ENCODE measurements at places on chromosomes 1 and 21.

DNA sequence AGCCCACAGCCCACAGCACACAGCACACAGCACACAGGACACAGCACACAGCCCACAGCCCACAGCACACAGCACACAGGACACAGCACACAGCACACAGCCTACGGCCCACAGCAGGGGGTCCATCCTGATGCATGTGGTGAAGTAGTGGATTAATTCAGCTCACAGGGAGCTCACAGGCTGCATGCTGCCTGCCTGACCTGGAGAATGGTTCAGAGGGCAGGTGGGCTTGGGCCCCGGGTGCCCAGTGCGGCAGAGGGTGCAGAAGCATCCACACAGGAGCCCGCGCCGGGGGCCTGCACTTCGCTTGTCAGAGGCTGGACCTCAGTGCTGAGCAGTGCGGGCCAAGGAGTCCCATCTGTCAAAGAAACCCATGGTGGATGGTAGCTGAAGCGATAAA, 21.1 kb upstream of the AJAP1 start:
- no peak for DNase-seq

DNA sequence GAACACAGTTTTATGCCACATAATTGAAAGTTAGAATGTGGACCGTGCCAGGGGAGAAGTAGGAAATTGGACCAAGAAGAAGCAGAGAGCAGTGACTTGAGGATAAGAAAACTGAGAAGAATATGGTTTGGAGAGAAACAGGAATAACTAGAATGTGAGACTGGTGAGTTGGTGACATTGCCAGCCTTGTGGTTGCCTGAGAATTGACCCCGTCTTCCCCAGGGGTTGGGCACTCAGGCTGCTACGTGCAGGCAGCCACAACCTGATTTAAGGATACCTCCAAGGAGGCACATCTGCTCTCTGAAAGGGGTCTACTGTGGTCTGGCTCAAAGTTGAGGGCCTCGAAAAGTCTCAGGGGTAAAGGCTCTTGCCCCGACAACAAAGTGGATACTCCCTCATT, 112.1 kb upstream of the ARTN start:
- no peak for DNase-seq

- DNase-seq, result no peak
Measured at GRCh38 chr1:8677782-8678181, 139.7 kb downstream of the RERE start.

DNA sequence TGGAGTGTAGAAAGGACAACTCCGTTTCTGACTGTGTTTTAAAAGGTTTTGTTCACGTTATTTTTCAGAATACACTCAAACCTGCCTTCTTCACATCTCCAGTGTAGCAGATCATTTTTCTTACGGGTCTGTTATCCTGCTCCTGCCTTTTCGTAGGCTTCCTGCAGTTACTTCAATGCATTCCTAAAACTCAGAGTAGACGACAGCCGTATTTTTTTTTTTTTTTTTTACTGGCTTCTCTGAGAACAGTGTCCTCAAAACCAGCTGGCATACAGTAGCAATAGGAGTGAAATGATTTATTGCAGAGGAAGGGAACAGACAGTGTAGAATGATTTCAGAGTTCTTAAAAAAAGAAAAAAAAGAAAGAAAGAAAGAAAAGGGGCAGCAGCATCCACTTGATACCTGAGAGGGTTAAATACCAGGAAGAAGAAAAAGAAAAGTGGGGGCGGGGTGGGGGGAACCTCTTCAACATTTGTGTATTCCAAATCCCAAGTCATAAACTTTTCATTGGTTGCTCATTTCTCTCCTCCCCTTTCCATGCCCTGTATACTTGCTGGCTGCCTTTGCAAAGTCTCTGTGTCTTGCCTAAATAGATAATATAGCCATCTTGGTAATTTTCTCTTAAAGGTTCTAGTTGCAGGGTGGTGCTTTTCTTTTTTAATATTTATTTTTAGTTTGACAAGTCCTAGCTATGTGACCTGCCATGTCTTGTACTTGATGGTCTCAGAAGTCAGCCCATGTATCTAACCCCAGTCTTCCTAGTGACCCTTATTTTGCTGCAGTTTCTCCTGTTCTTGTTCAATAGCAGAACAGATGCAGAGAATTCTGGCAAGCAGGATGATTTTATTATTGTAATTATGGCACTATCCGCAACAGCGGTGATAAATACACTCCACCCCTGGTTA, 2.8 kb downstream of the TGFB2 start:
- no peak for DNase-seq

DNA sequence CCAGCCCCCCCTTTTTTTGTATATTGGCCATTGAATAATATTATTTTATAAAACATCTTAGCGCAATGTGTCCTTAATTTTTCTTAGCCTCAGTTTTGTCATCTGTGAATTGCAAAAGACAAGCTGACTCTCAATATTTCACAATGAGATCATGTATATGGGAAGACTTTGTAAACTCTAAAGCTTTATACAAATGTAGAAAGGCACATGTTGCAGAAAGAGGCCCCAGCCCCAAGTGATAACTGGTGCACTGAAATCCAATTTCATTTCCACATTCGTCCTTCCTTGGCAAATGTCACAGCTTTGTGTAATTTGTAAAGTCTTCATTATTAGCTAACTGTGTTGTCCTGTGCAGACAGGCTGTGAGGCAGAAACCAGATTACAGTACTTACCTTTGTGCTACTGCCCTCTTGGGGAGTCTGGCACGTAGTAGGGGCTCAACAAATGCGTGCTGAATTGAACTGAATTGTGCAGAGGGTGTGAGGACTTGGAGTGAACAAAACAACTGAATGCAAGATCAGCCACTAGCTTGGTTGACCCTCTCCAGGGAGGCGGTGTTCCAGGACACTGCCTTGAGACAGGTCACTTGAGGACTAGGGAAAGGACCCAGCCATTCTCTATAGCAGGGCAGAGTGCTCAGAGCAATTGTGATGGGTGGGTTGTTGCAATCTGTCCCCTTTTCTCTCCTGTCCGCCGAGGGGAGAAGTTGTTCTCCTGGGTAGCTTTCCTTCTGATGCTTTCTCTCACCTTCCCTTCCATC, 74.6 kb downstream of the LMO4 start:
- DNase-seq, result no peak

GRCh38 chr1:31396633-31397351, 16.2 kb upstream of the SERINC2 start:
- DNase-seq, result no peak

DNA sequence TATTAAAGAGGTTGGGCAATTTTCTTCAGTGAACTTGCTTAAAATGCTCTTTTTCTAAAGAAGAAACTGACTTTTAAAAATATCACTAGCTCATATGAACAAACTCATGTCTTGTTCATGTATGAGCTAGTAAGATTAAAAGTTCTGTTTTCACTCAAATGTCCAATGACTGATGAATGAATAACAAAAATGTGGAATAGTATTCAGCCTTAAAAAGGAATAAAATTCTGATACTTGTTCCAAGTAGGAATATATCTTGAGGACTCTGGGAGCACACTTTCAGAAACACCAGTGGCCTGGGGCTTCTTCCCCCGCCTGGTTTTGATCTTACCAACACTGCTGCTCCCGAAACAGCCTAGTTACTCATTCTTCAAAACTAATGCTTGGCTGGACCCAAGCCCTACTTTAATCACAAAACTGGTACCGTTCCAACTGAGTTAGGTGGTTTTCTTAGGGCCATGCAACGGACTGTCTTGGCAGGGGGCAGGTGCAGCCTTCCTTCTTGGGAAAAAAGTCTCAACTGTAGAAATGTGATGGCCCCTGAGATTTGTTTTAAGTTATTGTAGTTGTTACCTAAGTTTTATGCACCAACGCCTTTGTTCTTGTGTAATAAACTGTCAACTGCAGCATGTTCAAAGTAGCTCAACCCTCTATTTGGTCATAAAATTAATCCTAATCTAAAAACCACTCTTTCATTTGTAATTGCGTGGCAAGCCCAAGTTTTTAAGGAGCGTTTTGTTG, 116.0 kb downstream of the ETS2 start:
- DNase-seq, result no peak

DNA sequence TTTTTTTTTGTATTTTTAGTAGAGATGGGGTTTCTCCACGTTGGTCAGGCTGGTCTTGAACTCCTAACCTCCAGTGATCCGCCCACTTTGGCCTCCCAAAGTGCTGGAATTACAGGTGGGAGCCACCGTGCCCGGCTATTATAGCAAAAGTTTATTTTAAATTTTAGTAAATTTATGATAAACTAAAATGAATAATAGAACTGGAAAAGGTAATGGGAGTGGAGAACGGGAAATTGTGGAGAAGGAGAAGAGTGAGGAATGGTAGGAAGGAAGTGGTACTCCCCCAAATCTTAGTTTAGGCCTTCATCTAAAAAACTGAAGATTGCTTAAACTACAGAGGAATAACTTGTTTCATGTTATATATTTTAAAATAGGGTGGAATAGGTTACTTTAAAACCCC, 7.6 kb upstream of the PI4KB start:
- DNase-seq, result no peak

- no peak for DNase-seq
Measured at GRCh38 chr1:29984862-29985605, 738.4 kb downstream of the MATN1 start.

GRCh38 chr1:79100385-79100784, 93.9 kb upstream of the ADGRL4 start:
- DNase-seq, result no peak

GRCh38 chr1:152153996-152154395, 5.0 kb downstream of the RPTN start:
- no peak for DNase-seq

DNA sequence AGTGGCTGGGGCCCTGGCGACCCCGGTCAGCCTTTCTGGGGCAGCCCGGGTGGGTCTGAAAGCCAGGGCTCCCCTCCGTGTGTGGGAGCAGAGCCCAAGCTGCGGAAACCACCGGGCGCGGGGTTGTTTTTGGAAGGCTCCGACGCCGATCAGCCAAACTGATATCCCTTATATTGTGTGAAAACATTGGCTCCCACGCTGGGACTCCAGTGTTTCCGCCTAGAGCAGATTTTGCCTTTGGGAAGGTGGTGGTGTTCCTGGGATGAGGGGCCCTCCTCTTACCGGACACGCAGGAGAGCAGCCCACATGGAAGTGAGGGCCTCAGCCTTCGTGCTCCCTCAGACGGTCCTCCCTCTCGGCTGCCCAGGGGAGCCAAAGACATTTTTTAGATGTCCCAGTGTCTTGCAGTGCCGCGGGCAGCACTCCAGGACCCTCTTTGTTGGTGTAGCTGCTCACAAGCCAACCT, 54.3 kb downstream of the NGF start:
- DNase-seq, result no peak

DNA sequence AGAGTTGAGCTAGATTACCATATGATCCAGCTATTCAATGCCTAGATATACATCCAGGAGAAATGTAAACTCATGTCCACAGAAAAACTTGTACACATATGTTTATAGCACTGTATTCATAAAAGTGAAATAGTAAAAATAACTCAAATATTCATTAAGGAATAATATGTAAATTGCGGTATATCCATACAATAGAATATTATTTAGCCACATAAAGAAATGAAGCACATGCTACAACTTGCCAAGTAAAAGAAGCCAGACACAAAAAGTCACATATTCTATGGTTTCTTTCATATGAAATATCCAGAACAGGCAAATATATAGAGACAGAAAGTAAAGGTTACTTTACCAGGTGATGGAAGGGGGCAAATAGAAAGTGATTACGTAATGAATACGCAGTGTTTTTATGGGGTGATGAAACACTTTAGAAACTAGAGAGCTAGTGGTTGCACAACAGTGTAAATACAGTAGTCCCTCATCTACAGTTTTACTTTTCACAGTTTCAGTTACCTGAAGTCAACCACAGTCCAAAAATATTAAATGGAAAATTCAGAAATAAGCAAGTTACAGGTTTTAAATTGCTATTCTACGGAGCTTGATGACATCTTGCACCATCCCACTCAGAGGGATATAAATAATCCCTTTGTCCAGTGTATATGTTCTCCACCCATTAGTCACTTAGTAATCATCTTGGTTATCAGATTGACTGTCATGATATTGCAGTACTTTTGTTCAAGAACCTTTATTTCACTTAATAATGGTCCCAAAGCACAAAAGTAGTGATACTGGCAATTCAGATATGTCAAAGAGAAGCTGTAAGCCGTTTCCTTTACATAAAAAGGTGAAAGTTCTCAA, 62.3 kb downstream of the ZNF644 start:
- DNase-seq, result no peak

DNA sequence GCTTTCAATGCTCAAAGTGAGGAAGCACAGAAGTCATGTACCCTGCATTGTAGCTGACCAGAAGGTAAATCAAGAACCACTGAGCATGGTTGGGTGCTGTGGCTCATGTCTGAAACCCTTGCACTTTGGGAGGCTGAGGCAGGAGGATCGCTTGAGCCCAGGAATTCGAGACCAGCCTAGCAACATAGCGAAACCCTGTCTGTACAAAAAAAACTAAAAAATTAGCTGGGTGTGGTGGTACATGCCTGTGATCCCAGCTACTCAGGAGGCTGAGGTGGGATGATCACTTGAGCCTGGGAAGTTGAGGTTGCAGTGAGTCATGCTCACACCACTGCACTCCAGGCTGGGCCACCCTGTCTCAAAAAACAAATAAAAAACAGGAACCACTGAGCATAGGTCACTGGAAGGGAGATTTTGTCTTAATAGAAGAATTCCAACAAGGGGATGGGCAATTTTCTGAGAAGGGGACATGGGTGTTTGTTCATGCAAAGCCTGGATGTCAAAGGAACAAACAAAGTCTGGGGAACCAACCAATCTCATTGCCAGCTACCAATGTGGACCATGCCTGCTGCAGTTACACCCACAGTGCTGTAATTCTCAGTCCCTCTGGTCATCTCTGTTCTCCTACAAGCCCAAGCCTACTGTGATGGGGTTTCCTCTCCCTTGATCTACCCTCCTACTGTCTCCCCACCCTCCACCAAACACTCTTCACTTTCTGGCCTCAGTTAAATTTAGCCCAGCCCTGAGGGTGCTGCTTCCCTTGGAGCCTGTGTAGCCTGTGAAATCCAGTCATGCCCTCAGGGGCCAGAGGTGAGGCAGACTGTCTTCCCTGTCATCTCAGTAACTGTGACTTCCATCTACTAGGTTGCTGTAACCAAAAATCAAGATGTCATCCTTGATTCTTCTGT, 47.9 kb downstream of the ELF3 start:
- DNase-seq, result no peak

All from coronary artery (tissue), 2 donors.